ENCODE measurements at places on chromosomes 16 and 17.
A peak's percentile ranks its signal among the peaks of the same experiment; 100 is the strongest.

- DNase-seq, result peak; percentile 67
Observed at GRCh38 chr17:20992987-20993862, 49.6 kb downstream of the USP22 start.

DNA sequence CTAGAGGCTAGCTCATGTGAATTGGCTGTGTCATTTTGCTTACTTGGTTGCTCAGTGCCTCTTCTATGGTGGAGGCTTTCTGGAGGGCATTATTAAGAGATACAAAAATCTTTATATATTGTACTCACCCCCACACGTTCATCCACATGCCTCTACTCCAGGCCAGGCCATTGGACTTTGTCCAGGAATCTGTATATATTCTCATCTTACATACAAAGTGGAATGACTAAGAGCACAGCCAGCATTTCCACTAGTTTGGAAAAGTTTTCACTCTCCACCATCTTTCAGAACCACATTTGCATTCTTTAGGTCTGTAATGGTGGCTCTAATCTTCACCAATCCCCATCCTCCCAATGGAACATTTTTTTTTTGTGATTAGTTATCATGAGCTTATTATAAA, 4.8 kb upstream of the GLG1 start:
- DNase-seq, result peak; percentile 77

GRCh38 chr16:49274591-49274990, 7.0 kb downstream of the CBLN1 start:
- no peak for DNase-seq

- DNase-seq, result no peak
Observed at GRCh38 chr16:85309656-85310587, 197.7 kb upstream of the CIBAR2 start.

GRCh38 chr17:58314706-58315015, 13.9 kb downstream of the TSPOAP1 start:
- no peak for DNase-seq

- DNase-seq, result no peak
Observed at GRCh38 chr16:13426269-13426668, 493.7 kb upstream of the ERCC4 start.

DNA sequence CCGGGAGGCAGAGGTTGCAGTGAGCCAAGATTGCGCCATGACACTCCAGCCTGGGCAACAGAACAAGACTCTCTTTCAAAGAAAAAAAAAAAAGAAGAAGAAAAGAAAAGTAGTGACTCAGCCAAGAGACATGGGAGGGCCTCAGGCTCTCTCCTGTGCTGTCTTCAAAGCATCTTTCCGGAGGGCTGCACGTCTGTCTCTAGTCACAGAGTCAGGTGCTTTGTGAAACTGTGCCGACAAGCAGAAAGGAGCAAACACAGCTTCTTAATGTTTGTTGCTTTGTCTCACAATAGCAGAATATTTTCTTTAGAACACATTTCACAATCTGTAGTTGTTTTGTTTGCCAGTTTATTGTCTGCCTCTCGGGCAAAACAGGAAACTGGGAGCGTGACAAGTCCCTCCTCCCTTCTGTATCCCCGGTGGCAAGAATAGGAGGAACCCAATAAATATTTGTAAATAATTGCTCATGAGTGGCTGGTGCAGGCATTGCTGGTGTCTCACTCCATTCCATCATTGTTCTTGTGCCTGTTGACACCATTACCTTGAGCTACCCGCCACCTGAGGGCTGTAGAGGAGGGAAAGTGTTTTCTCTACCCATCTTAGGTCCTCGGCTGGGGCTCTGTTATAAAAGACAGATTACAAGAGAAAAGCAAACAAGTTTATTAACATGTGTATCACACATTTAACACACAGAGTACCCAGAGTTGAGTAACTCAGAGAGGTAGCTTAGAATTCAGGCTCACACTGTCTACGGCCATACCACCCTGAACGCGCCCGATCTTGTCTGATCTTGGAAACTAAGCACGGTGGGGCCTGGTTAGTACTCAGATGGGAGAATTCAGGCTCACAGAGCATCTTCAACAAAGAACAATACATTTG, 5.5 kb downstream of the GAST start:
- DNase-seq, result no peak

GRCh38 chr16:79407461-79408135, 192.9 kb downstream of the MAF start:
- DNase-seq, result no peak

DNA sequence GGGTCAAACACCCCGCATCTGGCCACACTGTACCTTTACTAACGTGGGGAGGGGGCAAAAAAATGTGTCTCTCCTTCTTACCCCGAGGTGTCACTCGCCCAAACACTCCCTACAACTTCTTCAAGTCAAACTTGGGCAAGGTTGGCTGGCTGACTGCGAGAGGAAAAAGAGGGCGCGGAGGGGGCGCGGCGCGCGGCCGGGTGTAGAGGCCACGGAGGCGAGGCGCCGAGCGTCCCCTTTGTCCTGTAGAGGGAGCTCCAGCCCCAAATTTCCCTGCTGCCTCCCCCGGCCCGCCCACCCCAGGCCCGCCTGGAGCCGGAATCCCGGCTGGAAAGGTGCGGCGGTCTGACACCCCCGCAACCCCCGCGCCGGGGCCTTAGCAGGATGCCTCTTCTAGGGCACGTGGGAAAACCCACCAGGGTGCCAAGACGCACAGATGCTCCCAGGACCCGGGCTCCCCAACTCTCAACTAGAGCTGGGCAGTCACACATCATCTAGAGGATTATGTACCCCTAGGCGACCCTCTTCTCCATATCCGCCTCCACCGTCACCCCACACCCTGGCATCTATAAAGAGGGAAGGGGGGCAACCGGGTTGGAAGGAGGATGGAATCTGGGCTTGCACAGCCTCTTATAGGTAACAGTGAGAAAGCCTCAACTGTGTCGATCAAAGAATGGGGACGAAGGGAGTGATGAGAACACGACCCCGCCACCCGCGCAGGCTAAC, 4.2 kb downstream of the IRX3 start:
- peak; percentile 66 for DNase-seq

DNA sequence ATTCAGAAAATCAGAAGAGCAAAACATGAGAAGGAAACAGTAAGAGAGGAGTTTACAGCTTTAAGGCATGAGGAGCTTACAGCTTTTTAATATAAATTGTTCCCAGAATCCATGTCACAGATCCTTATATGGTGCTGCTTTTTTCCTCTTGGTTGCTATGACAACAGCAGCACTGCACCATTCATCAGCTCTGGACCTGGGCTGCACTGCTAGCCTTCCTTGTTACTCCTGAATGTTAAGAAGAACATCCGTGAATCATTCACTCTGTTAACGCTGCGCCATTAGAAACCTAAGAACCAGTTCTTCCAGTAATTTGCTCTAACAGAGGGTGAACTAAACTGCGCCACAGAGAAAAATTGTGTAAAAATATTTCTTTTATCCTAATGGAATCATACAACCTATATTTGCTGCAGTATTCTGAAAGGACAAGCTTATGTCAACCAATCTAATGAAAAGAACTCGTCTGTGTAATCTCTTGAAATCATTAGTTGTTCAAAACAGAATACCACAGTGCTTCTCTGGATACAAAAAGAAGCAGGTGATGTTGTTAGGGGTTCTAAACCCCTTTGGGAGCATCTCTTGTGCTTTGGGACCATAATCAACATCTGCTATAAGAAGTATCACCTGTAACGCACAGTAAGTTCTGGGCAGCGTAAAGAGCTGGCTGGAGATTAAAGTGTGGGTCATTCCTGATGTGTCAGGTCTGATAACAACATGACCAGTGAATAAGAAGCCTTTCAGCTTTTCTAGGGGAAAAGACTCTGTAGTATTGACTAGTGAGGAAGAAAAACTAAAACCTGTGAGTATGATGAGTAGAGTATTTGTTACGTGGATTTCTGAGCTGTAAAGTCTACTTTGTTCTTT, 151.2 kb downstream of the TANC2 start:
- DNase-seq, result peak; percentile 60

DNA sequence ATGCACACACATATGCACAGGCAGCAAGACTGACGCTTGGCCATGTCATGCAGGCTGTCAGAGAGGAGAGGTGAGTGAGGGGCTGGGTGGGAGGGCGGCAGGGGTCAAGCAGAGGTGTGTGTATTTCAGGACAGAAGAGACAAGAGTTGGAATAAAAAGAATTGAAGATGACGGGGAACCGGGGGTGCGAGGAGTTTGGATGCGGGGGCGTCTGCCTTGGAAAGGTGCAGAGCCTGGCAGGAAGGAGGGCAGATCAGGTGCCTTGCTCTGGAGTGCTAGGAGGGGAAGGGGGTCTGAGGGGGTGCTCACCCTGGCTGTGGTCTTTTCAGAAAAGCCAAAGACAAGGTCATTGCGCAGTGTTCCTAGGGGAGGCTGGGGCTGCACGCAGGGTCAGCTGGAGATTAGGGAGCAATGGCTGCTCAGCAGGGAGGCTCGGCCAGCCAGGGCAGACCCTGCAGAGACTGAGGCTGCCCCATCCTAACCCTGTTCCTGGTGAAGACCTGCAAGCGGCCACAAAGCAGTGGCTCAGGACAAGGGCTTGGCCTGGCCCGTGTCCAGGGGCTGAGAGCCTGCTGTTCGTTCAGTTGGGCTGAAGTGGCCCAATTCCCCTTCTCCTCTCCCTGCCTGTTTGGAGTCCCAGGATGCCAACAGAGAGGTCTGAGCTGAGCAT, 23.7 kb upstream of the CBX4 start:
- DNase-seq, result no peak

GRCh38 chr17:14581186-14581830, 280.4 kb downstream of the HS3ST3B1 start:
- no peak for DNase-seq

DNA sequence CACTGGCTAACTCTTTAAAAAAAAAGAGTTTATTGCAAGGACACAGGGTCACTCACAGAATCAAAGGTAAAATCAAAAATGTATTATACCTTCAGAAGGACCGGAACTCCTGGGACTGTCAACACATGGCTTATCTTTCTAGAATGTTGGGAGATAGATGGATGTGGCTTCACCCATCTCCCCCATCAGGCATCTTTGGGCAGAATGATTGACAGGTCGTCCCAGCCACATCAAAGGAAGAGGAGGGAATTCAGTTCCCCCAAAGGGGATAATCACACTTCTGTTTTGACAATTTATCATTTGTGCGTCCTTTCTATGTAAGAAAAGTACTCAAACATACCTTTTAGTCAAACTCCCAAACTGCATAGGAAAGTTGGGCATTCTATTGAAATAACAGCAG, 228.6 kb upstream of the CDH5 start:
- no peak for DNase-seq

DNA sequence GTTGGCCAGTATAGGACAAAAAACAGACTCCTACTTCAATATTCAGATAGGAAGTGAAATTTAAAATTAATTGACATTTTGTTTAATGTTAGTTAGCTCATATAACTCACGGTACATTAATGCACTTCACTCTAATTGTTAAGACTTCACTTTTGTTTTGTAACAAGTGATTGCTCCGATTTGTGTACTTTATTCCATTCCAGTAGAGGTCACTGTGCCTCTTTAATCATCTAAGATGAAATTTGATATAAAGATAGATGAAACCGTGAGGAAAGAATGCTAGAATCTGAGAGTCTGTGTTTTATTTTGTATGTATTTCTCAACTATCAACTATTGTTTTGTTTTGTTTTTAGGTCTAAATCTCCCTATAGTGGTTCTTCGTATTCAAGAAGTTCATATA, 29.0 kb downstream of the RBBP6 start:
- peak; percentile 31 for DNase-seq

GRCh38 chr16:700684-701584, 4.7 kb downstream of the FBXL16 start:
- no peak for DNase-seq

DNA sequence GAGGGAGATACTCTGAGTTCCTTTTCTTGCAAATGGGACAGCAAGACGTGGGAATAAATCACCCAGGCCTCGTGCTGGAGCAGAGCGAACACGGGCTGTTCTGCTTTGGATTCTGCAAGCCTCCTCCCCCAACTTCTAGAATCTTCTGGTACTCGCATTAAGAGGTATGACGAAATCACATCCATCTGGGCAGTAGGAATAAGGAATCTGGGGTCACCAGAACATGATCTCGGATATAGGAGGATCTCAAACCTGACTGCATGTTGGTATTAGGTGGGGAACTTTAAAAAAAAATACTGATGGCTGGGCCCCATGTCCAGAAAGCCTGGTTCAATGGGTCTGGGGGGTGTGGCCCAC, 49.8 kb upstream of the USP7 start:
- DNase-seq, result peak; percentile 11

DNA sequence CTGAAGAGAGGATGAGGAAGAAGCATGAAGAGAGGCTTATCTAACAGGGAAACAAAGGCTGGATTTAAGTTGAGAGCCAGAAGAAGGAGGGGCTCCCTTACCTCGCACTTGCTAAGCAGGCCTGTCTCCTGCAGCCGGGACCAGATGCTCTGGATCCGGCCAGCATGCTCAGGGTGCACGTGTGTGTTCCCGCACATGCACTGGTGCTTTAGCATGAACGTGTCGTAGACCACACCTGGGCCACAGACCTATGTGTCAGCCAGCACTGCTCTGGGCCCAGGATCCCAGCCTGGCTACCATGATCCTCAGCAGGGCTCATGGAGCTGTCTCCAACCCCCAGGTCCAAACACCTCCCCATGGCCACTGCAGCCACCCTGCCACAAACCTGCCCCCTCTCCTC, 14.4 kb downstream of the G6PC3 start:
- no peak for DNase-seq

- no peak for DNase-seq
Observed at GRCh38 chr17:42697108-42697811, 14.9 kb downstream of the CNTNAP1 start.

- DNase-seq, result no peak
Observed at GRCh38 chr17:57602896-57603295, 142.2 kb downstream of the CCDC182 start.

- DNase-seq, result peak; percentile 40
Observed at GRCh38 chr17:33779234-33779591, 475.9 kb upstream of the CCL2 start.

DNA sequence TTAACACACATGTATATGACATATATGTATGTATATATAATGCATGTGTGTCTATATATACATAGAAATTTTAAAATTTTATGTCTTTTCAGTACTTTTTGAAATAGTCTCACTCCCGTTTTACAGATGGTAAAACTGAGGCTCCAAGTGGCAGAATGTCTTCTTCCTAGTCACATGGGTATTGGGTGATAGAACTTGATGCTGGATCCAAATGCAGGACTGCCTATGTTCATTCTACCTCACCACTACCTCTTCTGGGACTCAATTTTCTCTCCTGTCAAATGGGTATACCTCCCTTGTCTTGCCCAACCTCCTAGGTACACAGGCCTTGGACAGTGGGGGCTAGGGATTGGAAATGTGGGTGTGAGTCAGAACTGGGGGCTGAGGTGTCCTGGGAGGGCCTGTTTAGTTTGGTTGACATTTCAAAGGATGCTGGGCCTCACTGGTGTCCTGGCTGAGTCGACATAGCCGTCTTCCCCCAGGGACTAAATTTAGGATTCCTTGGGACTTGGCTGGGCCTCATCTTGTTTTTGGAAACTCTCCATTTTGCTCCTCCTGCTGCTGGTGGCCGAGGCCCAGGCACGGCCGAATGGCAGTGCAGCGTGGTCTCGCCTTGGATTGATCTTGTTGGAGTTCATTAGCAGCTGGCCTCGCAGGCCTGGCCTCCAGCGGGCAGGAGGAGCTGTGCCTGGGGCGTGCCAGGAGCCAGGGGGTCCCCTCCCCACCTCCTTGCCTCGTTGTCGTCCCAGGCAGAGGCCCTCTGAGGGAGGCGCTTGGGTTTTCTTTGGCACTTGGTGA, 25.9 kb downstream of the NKD1 start:
- no peak for DNase-seq

- no peak for DNase-seq
Observed at GRCh38 chr17:35660902-35661301, 70.5 kb upstream of the RASL10B start.
